ENCODE measurements at places on chromosomes 6 and 20.

- peak; percentile 79 for DNase-seq
These were observed 66.6 kb upstream of the CCDC167 start for GRCh38 chr6:37566111-37566949.

DNA sequence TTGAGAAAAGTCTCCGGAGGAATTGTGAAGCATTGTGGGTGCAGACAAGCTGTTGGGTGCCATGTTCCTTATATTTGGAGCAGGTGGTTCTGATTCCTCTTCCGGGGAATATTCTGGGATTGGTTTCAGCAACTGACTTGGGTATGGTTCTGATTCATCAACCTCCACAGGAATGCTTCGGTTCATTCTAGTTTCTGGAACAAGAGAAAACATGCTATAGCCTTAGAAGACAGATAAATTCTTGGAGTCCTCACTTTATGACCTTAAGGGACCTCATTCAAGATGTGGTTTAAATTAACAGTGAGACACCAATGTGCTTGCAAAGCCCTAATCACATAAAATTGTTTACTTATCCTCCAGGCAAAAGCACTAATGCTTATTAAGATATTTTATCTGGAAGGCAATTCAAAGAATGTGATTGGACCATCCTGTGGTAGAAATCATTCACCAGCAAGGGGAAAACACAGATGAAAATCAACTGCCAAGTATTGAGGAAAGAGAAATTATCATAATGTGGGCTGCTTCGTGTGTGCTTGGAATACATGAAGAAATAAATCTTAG lies 13.7 kb downstream of the TRAF3IP2 start:
- DNase-seq, result no peak

- no peak for DNase-seq
These were observed 34.9 kb downstream of the DYNLT1 start for GRCh38 chr6:158609455-158610155.

DNA sequence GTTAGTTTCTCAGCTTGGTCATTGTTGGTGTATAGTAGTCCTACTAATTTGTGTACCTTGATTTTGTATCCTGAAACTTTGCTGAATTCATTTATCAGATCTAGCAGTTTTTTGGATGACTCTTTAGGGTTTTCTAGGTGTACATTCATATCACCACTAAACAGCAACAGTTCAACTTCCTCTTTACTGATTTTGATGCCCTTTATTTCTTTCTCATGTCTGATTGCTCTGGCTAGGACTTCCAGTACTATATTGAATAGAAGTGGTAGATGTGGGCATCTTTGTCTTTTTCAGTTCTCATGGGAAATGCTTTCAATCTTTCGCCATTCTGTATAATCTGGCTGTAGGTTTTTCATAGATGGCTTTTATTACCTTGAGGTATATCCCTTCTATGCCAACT lies 61.3 kb upstream of the HEY2 start:
- no peak for DNase-seq

GRCh38 chr20:63072231-63072791 lies 65.5 kb upstream of the BHLHE23 start:
- DNase-seq, result no peak

- no peak for DNase-seq
These were observed 47.9 kb upstream of the CLDN20 start for GRCh38 chr6:155215906-155216305.

DNA sequence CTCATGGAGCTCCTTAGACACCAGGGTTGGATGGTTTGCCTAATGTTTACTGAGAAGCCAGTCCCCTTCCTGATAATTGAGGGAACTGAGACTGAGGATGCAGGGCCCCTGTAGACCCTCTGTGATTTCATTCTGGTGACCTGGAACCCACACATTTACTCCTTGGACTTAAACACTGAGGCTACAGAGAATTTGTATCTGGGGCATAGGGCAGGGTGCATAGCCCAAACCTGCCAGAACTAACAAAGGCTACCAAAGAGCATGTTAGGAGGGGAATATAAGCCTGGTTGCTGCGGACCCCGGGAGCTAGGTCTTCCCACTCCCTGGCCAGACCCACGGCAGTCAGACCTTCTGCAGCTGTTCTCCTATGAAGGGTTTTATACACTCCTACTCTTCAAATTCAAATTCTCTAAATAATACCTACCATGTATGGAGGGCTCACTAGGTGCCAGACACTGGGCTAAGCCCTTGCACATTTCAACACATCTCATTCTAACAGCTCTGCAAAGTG lies 19.7 kb downstream of the DAAM2 start:
- DNase-seq, result no peak

- DNase-seq, result no peak
These were observed 1.5 kb upstream of the MDFI start for GRCh38 chr6:41636833-41637193.

GRCh38 chr6:165605182-165605875 lies 57.7 kb downstream of the PDE10A start:
- DNase-seq, result no peak

DNA sequence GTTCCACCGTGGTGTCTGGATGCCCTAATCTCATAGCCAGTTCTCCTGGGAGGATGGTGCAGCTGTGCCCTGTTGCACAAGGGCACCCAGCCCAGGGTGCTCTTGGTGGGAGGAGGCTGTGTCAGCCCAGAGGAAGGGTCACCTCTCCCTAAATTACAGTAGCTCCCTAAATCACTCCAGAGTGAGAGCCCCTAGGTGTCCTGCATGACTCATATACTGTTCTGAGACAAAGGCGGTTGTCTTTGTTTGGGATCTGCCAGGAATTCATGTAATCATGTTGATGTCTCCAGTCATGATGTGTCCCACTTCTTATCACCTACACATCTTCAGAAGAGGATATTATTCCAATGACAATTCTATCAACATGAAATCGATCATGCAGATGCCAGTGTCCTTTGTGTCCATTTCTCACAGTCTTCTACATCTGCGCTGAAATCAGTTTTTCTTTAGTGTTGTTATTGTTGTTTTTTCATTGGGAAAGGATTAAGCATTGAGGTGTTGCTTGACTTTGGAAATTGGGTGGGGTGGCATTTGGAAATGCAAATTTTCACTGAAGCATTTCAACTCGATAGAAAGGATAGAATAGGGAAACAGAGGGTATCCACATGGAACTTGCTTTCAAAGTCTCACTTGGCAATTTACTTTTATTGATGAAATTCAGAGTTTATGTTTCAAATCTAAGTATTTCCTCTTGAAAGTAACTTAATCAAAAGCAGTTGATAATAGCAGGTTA lies 19.5 kb downstream of the PERP start:
- DNase-seq, result no peak

DNA sequence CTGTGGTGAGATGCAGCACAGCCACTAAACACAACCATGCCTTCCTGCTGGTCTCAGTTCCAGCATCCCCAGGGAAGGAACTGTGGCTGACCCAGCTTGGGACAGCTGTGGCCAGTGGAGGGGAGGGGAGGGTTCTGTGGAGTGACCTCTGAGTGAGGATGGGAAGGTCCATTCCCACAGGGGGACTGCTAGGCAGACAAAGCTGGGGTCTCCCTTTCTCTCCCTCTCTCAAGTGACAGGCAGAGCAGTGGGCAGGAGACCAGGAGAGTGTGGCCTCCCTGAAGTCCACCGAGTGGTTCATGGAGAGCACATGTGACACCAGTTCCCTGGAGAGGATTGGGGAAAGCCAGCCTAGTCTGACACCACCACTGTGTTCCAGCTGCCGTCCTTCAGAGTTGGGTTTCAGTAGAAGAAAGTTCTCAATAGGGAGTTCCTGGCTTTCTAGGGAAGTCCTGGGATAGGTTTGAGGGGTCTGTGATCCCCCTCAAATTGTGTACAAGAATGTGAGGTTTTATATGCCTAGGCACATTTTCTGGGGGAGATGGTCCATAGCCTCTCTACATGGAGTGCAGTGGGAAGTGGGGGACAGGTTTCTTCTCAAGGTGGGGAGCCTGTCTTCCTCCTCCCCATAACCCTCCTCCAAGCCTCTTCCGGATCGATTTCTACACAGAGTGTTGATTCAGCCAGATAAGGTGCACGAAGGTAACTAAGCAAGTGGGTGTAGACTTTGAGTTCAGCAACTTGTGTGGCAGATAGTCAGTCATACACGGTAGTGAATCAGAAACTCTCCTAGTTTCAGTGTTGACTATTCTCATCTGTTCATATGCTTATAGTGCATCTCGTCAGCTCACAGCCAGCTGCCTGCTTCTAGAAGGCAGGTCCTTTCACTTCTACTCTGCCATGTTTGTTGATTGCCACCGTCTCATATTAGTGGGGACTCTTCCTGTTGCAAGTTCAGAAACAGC lies 18.9 kb downstream of the MANBAL start:
- DNase-seq, result no peak

DNA sequence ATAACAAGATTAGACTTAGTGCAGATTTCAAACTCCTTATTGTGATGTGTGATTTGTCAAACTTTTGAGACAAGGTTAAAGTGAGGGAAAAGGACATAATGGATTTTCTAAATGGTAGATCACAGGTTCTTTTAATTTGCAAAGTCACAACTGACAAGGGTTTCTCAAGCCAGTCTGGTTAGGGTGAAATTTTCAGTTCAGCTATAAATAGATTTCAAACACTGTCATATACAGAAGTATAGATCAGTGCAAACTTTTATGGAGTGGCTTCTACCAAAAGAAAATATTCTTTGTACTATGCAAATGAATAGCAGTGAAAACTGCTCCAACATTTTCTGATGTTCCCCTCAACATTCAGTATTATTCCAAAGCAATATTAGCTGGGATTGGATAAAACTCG lies 337.1 kb upstream of the MAN1A1 start:
- no peak for DNase-seq

- DNase-seq, result no peak
These were observed 81.1 kb downstream of the STMND1 start for GRCh38 chr6:17182961-17183360.

- DNase-seq, result no peak
These were observed 60.7 kb downstream of the FAM120B start for GRCh38 chr6:170367241-170367640.

- DNase-seq, result no peak
These were observed 401.9 kb downstream of the THBS2 start for GRCh38 chr6:168851460-168852375.
